Frontal cortex (tissue), 4 donors: ENCODE measurements at places on chromosomes 1 and 21.

DNA sequence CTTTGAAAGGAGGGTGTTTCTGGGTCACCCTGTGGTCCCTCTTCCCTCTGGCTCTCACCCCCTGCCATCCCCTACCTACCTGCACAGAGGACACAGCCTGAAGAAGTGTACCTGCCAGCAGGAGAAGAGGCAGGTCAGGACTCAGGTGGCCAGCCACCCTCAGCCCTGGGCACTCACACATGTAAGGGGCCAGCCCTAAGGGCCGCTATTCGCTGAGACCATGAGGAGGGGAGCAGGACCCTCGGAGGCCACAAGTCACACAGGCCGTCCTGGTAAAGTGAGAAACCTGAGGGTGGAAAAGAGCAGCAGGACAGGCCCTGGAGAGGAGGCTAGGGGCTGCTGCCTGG is 1.2 kb downstream of the ZNF692 start:
- DNase-seq, result no peak

DNA sequence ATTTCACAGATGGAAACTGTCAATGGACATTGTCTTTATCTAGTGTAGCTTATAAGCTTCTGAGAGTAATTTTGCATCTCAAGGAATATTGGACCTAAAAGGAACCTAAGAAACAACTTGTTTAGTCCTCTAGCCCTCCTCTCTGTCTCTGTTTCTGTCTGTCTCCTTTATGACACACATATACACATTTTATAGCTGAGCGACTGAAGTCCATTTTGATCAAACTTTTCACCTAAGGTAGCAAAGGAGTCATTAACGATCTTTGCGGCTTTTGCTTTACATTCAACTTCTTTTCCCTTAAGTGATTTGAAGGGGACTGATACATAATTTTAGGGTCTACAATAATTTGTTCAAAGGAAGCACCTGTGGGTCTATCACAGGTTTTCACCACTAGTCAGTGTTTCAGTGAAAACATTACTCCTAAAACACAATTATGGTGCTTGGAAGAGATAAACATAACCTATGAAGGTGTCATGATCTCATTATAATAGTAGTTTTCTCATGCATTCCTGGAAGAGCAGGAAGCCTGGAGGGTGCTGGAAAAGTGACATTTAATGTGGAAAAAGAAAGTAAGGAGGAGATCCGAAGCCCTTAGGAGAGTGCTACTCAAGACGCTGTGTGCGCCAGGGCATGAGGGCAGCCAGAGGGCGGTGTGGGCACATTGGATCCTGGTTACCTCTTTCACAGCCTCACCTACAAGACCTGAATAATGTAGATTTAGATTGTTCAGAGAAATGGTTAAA is 248.6 kb downstream of the DNM3 start:
- DNase-seq, result no peak

DNA sequence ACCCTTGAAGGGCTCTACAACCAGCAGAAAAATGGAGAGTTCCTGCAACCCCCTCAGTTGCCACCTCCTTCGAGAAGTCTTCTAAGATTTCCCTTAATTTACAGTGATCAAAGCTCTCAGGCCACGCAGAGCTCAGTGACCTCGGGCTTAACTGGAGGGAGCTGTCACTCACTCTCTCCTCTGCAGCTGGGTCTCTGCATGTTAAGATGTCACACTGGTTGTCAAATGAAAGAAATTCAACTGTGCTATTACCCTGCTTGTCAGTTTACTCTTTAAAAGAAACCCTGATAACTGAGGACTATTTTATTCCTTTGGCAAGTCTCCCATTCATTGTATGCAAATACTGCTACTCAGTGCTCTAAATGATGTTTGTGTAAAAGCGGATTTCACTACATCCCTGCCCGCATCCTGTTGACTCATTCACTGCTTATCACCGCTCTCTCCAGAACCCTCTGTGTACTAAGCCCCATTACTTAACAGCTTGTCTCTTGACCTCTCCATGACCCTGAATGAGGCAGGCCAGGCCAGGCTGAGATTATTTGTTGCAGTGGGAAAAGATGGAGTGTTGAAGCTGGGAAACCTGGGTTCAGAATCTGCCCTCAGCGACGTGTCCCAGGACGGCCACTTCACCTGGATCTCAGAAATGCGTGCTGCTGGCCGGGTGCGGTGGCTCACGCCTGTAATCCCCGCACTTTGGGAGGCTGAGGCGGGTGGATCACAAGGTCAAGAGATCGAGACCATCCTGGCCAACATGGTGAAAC is 13.7 kb downstream of the DHRS3 start:
- DNase-seq, result no peak

DNA sequence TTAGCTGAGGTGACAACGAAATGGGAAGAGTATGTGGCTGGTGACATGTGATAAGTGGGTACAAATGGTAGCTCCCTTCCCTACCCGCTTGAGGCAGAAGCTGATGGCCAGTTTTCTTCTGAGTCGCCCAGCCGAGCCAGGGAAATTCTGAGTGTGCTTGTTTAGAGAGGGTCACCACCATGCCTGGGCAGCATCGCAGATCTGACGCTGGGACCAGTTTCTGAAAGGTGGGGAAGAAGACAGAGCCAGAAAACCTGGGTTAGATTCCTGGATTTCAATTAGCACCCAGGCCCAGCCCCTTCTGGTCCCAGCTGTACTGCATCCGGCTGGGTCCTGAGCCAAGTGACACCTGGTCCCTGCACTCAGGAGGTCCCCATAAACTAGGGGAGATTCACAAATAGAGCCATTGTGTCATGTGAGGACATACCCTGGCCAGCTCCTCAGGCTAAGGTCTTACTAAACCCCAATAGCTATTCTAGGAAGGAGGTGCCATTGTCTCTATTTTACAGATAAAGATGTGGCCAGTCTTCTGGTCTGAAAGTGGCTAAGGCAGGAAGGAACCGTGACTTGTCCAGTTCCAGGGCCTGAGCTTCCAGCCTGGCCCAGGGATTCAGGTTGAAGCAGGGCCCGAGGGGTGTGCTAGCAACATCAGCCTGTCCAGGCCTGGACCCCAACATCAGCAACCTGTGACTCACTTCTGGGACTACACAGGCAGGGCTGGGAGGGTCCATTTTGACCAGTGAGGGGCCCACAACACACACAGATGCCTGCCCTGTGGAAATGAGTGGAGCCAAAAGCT is 1.7 kb upstream of the TMEM61 start:
- DNase-seq, result no peak

- peak; percentile 21 for DNase-seq
Measured at GRCh38 chr1:35030756-35031446, 844 bp downstream of the ZMYM6 start.

- no peak for DNase-seq
Measured at GRCh38 chr1:108936170-108936569, 27.1 kb downstream of the CLCC1 start.

- no peak for DNase-seq
Measured at GRCh38 chr21:30839304-30839703, 9.7 kb upstream of the KRTAP7-1 start.

- no peak for DNase-seq
Measured at GRCh38 chr1:162020150-162020549, 3.5 kb downstream of the OLFML2B start.

GRCh38 chr1:175254190-175254589 is 61.6 kb upstream of the KIAA0040 start:
- no peak for DNase-seq

DNA sequence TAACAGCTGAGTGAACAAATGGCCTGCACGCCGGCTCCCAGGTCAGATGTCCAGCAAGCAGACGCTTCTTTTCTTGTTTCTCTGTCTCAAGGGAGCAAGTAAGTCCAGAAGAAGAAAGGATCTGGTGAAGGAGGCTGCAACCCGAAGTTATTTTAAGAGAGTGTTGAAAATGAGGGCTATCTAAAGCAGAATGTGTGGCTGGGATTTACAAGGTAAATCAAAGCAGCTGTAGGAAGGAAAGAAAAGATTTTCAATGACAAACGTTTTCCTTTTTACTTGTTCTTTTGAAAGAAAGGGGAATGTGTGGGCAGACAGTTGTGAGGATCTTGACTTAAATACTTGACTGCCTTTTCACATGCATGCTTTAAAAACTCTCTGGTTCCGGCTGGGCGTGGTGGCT is 311.5 kb downstream of the KIF26B start:
- no peak for DNase-seq
